B cell (primary cell): ENCODE measurements at places on chromosomes 12 and 14.
A peak's percentile ranks its signal among the peaks of the same experiment; 100 is the strongest.

- no peaks in the 10 kb centered on the region for H3K27me3 ChIP-seq
- H3K4me3 ChIP-seq = no peak overlapping the region
- H3K36me3 ChIP-seq = no peaks in the 10 kb centered on the region
- H3K27ac ChIP-seq = no peak overlapping the region
- no peaks in the 10 kb centered on the region for H3K4me1 ChIP-seq
Measured at GRCh38 chr12:115638733-115639647, 638.5 kb downstream of the MED13L start.

DNA sequence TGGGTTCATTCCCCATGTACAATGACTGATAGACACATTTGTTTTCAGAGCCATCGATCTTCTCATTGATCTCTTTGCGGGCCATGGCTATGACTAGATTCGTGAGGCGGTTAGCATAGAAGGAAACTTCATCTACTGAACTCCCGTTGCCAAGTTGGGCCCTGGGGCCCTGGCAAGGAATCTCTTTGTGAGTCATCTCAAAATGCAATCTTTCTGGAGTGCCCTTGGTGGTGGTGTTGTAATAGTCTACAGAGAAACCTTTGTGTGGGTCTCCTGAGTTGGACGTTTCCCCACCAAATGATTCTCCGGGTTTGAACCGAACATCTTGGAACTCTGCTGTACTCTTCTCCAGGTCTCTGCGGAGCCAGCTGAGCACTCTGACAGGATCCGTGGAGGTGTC is 20.4 kb downstream of the AKAP3 start:
- no peaks in the 10 kb centered on the region for H3K36me3 ChIP-seq
- H3K27ac ChIP-seq = no peak overlapping the region
- no peaks in the 10 kb centered on the region for H3K4me1 ChIP-seq
- no peak overlapping the region for H3K4me3 ChIP-seq
- no peaks in the 10 kb centered on the region for H3K27me3 ChIP-seq

DNA sequence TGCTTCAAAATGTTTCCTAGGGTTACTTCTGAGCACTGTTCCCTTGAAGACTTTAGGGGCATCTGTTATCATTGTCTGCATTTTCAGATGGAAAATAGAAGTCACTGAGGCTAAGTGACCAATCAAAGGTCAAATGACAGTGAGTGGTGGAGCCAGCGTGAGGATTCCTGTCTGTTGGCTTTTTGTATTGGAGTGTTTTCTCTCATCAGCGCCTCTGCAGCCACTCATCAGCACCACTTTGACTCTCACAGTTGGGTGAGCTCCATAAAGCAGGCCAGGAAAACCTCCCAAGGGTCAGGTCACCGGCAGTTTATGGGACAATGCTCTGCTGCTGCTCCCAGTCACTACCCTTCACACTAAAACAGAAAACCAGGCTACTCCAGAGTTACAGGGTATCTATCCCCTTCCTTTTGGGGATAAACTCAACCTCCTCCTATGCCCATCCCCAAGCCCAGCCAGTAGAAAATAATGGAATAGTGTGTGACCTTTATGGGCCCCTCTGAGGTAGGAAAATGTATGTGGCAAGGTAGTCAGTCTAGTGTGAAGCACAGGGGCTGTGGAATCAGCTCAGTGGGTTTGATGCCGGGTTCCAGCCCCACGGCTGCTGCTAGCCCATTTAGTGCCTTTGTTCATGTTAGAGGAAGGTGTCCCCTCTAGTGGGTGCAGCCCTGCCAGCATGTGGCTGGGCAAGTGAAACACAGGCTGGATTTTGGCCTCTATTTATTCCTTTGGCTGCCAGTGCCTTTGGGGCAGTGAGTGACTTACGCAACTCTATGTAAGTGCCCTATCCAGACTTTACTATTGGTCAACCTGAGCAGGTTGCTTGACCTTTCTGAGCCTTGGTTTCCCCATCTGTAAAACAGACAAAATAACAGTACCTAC is 133.8 kb upstream of the CPM start:
- H3K27me3 ChIP-seq = no peaks in the 10 kb centered on the region
- DNase-seq = no peak
- no peaks in the 10 kb centered on the region for H3K36me3 ChIP-seq
- H3K4me1 ChIP-seq = no peaks in the 10 kb centered on the region
- no peak overlapping the region for H3K27ac ChIP-seq
- no peak overlapping the region for H3K4me3 ChIP-seq

- H3K4me1 ChIP-seq = peaks cover 15% of the 10 kb centered on the region
- H3K27me3 ChIP-seq = no peaks in the 10 kb centered on the region
- H3K27ac ChIP-seq = no peak overlapping the region
- H3K36me3 ChIP-seq = no peaks in the 10 kb centered on the region
Measured at GRCh38 chr12:26273811-26274210, 78.4 kb downstream of the SSPN start.

GRCh38 chr12:15882118-15882971 is at the start of gene STRAP:
STRAP (plus strand) TSS chr12:15882387; CDS start chr12:15882708, 321 bp downstream.
- H3K27ac ChIP-seq = peak within 1 kb of the TSS; percentile 98
- peaks cover 19% of the 10 kb centered on the region for H3K4me1 ChIP-seq
- DNase-seq = peak; percentile 98
- peak within 1 kb of the TSS; percentile 97 for H3K4me3 ChIP-seq
- H3K36me3 ChIP-seq = peaks cover 14% of the 10 kb centered on the region

DNA sequence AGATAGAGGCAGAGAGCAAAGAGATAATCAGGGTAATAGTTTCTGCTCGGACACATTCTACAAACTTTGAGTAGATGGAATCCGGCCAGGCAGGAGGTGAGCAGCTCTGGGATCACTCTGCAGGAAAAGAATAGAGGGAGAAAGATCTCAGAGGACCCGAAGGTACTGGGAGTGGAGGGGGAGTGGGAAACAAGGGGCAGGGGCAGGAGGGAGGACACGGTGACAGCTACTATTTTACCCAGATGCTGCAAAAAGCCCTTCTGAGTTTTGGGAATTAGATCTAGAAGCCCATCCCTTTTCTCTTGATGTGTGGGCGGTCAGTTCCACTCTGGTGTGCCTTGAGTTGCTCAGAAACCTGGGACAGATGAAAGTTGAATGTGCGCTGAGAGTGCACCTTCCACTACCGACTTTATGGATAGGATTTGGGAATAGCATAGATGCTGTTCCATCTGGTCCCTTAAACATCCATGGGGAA is 556 bp downstream of the GPRC5A start:
- no peak for DNase-seq
- no peak overlapping the region for H3K27ac ChIP-seq
- peaks cover 15% of the 10 kb centered on the region for H3K4me1 ChIP-seq
- no peak overlapping the region for H3K4me3 ChIP-seq
- H3K27me3 ChIP-seq = peaks cover 30% of the 10 kb centered on the region

GRCh38 chr12:14239350-14239934 is 126.0 kb upstream of the ATF7IP start:
- peak overlapping the region; percentile 99 for H3K27ac ChIP-seq
- H3K27me3 ChIP-seq = no peaks in the 10 kb centered on the region
- H3K4me3 ChIP-seq = peak overlapping the region; percentile 31

DNA sequence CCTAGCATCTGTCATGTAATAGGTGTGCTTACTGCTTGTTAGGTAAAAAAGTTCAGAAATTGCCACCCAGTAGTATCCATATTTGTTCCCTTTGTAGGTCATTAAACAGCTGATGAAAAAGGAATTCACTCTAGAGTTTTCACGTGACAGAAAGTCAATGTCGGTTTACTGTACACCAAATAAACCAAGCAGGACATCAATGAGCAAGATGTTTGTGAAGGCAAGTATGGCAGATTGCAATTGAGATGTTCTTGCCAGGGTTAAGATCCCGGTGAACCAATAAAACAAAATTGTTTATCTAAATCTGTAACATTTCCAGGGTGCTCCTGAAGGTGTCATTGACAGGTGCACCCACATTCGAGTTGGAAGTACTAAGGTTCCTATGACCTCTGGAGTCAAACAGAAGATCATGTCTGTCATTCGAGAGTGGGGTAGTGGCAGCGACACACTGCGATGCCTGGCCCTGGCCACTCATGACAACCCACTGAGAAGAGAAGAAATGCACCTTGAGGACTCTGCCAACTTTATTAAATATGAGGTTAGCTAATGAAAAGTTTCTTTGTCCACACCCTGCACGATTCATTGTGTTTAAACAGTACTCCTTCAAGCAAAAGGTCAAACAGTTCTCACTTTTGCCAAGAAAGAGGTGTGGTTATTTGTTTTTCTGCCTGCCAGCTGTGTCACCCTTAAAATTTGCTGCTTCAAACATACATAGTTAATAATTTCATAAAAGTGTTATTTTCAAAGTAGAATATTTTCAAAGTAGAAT is 58.3 kb downstream of the ATP2A2 start:
- H3K27me3 ChIP-seq = no peaks in the 10 kb centered on the region
- DNase-seq = no peak
- H3K36me3 ChIP-seq = peaks cover 93% of the 10 kb centered on the region
- H3K4me3 ChIP-seq = no peak overlapping the region
- H3K27ac ChIP-seq = no peak overlapping the region

- no peaks in the 10 kb centered on the region for H3K4me1 ChIP-seq
- no peaks in the 10 kb centered on the region for H3K36me3 ChIP-seq
- DNase-seq = no peak
- H3K27ac ChIP-seq = no peak overlapping the region
- H3K27me3 ChIP-seq = no peaks in the 10 kb centered on the region
Measured at GRCh38 chr12:16093825-16094224, 182.7 kb downstream of the DERA start.

- H3K36me3 ChIP-seq = no peaks in the 10 kb centered on the region
- H3K27ac ChIP-seq = no peak overlapping the region
- no peak for DNase-seq
- H3K4me3 ChIP-seq = no peak overlapping the region
- H3K27me3 ChIP-seq = no peaks in the 10 kb centered on the region
- H3K4me1 ChIP-seq = no peaks in the 10 kb centered on the region
Measured at GRCh38 chr12:74984631-74985030, 225.0 kb downstream of the KCNC2 start.

DNA sequence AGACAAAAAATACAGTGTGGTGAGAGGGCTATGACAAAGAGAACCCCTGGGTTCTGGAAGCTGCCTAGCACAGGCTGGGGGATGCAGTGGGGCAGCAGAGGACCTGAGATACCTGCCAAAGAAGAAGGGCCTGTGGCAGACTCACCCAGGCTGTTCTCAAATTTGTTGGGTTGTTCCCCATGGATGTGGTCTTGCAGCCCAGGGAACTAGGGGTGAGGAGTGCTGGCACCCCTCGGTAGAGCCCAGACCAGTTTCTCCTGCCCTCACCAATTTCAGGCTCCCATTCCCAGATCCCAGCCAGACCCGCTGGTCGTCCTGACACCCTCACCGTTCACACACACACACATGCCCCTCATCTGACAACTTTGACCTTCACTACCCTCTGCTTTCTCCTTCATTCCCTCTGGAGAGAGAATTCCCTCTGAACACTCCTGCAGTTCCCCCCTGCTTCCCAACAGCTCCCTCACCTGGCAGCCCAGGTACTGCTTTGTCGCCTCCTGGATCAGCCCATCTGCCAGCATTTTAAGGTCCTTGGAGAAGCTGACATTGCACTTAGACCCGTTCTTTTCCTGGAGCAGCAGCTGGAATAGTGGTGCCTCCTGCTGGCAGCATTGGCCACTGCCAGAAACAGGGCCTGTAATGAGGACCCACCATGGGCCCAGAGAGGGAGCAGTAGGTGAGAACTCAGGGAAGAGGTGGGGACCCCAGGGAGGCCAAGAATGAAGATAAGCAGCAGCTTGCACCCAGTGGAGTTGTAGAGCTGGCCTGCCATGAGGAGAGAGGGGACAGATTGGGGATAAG is 5.9 kb upstream of the GDF11 start:
- H3K27ac ChIP-seq = no peak overlapping the region
- peaks cover 11% of the 10 kb centered on the region for H3K4me1 ChIP-seq

DNA sequence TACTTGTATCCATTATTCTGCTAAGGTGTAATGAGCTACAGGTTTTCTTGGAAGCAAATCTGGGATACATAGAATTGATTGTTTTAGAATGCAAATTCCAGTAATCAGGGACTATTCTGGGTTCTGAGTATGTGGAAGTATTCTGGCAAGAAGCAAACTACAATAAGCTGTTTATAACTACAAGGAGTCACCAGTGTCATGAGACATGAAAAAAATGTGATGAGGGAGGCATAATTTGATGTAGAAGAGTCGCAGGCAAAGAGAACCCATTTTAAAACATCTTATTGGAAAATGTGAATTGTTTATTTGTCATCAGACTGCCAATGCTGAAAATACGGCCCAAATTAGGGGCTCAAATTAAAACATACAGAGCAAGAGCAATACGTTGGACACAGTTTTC is 321.8 kb upstream of the E2F7 start:
- H3K27me3 ChIP-seq = no peaks in the 10 kb centered on the region
- no peaks in the 10 kb centered on the region for H3K36me3 ChIP-seq
- H3K4me3 ChIP-seq = no peak overlapping the region

DNA sequence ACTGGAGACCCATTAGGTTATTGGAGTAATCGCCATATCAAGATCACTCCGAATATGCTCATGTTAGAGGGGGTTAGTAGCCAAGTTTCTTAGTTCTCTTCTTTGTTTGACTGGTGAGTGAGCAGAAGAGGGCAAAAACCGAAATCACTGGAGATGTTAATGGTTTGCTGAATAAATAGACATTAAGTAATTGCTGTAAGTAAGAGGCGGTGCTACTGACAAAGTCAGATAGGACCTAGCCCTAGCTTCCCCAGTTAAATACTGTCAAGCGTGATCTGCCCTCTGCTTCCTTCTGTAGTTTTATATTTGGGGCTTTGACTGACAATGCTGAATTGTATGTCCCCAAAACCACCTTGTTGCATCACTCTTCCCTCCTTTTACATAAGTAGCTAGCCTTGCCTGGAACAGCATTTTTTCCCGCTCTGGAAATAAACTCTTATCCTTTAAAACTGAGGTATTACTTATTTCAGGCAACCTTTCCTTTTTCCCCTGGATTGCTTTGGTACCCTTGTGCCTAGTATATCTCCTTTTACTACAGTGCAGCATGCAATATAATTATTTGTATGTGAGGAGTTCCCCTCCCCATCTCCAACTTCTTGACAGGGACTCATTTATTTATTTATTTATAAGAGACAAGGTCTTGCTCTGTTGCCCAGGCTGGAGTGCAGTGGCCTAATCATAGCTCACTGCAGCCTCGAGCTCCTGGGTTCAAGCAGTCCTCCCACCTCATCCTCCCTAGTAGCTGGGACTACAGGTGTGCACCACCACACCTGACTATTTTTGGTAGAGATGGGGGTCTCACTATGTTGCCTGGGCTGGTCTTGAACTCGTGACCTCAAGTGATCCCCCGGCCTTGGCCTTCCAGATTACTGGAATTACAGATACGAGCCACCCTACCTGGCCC is 1.4 kb downstream of the SNRPF start:
- peak; percentile 12 for DNase-seq
- H3K4me1 ChIP-seq = peaks cover 24% of the 10 kb centered on the region
- H3K27me3 ChIP-seq = no peaks in the 10 kb centered on the region
- peak overlapping the region; percentile 76 for H3K4me3 ChIP-seq
- no peak overlapping the region for H3K27ac ChIP-seq
- peaks cover 39% of the 10 kb centered on the region for H3K36me3 ChIP-seq

DNA sequence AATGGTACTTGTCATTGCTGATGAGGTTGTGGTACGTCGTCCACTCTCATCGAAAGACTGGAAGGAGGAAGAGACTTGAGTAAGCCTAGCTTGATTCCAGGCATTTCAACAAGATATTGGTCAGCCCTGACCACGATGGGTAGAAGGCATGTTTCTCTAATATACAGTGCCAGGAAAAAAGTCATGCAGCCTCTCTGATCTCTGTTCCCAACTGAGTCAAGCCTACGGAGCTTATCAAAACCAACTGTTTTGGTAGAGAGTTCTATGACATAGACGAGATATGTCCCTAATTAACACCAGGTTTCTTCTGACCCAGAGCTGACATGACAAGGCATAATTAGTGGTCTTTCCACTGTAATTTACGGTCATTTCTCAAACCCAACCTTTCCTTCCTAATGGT is 58.5 kb downstream of the NIN start:
- H3K4me1 ChIP-seq = peaks cover 3% of the 10 kb centered on the region
- no peak for DNase-seq
- no peak overlapping the region for H3K4me3 ChIP-seq
